ENCODE measurements at places on chromosomes 3 and 15.

GRCh38 chr3:54515441-54516213, 393.3 kb downstream of the CACNA2D3 start:
- DNase-seq = no peak

DNA sequence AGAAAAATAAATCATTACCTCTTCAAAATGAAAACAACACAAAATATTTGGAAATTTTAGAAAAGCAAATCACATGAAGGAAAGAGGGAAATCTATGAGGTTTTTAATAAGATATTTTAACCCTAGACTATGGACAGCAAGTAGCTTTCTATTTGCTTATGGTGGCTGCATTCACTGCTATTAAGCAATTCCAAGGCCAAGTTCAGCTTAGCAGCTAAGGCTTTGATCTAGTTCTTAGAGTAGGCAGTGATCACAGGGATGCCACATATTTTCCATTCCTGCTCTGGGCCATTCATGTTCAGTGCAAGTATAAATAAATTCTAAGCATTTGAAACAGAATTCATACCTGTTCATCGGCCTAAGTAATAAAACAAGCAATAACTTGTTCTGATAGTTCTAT, 235.3 kb downstream of the CDIN1 start:
- DNase-seq = no peak

GRCh38 chr3:133568294-133569014, 5.0 kb upstream of the CDV3 start:
- no peak for DNase-seq

DNA sequence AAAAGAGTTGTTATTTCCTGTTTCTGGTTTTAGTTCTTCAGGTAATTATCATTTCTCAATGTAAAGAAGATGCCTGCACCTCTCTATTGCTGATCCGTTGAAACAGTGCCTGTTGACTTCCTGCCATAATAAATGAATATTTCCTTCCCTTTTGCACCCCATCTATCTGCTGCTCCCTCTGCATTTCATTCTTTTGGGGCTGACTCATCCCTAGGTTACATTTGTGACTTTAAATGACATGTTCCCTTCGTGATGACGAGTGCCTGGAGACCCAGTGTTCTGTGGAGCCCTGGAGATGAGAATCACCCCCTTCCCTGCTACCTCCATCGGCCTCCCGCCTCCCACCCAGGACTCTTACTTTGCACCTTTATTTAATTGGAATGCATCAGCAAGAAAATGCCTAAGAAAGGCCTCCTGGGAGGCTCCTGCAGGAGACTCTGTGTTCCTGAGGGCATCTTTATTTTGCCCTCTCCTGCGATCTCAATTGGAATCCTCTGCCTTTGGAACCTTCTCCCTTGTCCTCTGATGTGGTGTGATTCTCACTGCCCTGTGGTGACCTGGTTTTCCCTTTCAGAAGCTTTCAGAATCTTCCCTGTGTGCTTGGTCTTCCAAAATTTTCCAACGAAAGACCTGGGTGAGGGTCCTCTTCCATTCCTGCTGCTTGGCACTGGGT, 13.7 kb downstream of the LRRK1 start:
- DNase-seq = no peak

DNA sequence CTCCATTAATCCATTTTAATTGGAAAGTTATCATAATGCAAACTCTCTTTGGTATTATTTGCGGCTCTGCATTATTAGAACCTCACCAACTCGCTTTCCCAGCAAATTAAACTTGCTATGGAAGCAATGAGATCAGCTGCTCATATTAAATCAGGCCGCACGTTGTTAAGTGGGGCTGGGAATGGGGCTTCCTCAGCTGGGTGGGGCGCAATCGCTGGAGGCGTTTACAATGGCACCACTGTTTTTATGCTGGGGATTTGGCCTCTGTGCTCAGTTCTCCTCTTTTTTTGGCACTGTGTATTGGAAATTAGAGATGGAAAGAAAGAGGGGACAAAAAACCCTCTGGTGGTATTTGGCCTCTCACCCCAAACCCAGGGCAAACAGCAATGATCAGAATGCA, 72.2 kb downstream of the RPLP1 start:
- no peak for DNase-seq

DNA sequence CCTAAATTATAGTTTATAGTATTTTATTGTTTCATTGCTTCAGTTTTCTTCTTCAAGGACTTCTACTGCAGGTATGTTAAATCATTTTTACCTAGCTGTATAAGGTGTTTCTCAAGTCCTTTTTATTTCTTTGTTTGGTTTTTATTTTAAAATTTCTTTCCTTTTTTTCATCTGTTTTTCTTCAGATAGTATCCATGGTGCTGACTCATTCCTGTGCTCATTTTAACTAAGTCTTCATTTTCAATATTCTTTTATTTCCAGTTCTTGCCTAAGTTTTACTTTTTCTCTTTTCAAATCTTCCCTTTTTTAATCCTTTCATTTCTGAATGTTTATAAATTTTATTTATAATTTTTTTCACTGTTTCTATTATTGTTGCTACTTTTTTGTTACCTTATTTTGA, 42.3 kb upstream of the STIMATE start:
- no peak for DNase-seq

DNA sequence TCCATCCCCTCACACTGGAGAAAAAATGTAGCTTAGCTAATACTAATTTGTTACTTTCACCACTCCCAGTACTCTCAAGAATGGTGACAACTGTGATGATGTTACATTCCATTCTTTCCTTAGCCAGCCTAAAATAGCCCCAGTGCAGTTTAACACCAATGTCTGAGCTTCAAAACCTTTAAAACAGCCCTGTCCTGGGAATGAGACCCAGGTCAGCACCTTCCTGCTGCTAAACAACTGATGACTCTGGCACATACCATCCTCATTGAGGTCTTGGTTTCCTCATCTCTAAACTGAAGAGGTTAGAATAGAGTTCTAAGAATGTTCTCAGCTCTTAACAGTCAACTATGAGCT, 3.8 kb downstream of the SCAMP2 start:
- no peak for DNase-seq

DNA sequence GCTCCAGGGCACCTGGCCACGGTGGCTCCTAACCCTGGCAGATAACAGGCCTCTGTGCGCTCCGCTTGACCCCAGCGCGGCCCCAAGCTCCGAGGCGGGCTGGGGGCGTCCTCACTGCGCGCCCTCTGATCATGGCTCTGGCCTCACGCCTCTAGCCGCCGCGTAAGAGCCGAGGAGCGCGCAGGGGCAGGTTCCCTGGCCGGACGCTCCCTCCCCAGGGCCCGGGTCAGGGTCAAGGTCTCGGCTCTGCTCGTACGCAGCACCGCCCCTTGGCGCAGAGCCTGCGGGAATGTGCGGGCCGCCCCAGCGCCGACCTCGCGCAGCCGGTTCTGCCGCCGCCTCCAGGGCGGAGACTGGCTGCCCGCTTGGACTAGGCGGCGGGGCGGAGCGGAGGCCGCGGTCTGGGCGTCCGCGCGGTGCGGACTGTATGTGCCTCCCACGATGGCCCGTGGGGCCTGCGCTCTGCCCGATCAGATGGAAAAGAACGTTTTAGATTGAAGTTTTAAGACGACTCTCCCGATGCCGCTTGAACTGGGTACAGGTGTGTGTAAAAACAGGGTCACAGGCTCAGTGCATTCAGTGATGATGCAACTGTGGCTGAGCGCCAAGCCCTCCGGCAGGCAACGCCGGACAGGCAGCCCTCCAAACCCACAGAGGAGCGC, 40.8 kb downstream of the CHST14 start:
- DNase-seq = no peak

GRCh38 chr15:40927873-40928806, 1.0 kb upstream of the DLL4 start:
- no peak for DNase-seq

GRCh38 chr15:76359152-76359551, 22.6 kb downstream of the ISL2 start:
- no peak for DNase-seq

GRCh38 chr3:42717306-42717705, 14.7 kb upstream of the HHATL start:
- no peak for DNase-seq

DNA sequence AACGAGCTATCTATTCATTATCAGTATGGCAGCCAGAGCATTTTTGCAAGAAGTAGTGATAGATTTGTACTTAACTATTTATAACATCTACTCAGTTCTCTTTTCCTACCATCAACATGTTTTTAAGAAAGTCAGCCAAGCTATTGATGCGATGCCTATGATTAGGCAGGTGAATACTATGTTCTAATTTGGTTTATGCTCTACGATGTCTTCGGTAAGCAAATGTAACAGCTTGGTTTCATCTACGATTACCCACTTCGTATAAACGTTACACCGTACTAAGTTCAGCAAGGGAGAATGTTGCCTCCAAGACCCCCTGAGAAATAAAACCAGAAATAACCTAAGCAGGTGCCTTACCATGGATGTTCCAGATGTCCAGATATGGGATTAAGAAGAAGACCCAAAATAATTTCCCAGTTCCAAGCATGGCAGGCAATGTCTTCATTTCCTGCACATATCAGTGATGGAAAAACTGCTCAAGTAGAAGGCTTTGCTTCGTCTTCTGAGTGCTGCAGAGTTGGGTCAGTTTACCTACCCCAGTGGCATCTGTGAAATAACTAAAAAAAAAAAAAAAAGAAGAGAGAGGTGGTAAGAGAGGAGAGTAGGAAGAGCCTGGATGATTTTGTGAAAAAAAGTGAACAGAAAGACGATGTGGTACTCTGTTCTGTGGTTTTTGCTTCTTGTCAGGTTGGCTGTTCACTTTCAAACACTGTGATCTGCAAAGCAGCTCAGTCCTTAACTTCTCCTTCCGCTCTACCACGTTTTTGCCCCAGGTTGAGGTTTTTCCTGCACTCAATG, at the start of gene BTLA:
TSS of gene BTLA (minus strand) at position 559 of the 798 bp plus-strand sequence. CDS start at position 445, 114 bp downstream.
- DNase-seq = no peak

DNA sequence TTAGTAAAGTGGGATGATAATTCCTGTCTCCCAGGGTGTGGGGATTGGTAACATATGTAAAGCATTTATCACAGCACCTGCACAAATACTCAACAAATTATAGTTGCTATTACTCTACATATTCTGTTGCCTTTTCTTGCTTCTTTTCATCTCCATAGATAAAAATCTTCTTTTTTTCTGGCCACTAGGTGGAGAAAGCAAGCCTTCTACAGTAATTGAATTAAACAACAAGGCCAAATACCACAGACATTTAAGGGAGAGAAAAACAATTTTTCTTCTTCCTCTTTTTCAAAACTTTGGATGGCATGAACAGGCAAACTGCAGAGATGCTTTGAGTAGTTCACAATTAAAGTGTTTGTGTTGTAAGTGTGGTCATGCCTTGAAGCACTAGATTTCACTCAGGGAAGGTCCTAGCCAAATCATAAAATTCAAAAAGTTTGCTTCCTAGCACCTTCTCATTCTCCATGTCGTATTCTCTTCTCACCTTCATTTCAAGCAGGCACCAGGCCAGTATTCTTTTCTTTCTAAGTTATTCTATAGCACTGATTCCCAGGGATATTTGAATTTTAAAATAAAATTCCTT, 493.4 kb upstream of the TGFBR2 start:
- no peak for DNase-seq

DNA sequence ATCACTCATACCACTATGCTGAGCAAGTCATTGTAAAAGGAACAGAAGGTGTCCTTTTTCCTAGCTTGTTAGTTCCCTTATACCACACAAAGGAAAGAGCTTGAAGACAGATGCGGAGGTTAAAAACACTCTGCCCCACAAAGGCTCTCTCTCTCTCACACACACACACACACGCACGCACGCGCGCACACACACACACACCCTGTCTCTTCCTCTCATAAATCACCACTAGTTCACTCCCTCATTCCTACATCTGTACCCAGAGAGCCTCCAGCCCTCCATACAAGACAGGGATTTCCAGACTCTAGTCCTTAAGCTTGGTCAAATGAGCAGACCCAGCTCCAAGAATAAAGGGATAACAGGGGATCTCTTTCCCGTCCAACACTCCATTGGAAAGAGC, 120.1 kb upstream of the THBS1 start:
- no peak for DNase-seq

Measured in activated CD8-positive, alpha-beta memory T cell treated with anti-CD3 and anti-CD28 coated beads for 48 hours (primary cell).